ENCODE measurements at places on chromosomes 5 and 9. TPM values are rescaled to one million over a fixed set of nuclear protein-coding genes. Genes with fewer than 3 reads are reported as not detected.

- DNase-seq: peak; percentile 30
Measured at GRCh38 chr5:31362529-31362900, 169.0 kb downstream of the CDH6 start.

Gene DOK3
- total RNA-seq: 3.4 TPM

GRCh38 chr9:80951675-80952074, 737.7 kb downstream of the TLE1 start:
- DNase-seq: no peak

DNA sequence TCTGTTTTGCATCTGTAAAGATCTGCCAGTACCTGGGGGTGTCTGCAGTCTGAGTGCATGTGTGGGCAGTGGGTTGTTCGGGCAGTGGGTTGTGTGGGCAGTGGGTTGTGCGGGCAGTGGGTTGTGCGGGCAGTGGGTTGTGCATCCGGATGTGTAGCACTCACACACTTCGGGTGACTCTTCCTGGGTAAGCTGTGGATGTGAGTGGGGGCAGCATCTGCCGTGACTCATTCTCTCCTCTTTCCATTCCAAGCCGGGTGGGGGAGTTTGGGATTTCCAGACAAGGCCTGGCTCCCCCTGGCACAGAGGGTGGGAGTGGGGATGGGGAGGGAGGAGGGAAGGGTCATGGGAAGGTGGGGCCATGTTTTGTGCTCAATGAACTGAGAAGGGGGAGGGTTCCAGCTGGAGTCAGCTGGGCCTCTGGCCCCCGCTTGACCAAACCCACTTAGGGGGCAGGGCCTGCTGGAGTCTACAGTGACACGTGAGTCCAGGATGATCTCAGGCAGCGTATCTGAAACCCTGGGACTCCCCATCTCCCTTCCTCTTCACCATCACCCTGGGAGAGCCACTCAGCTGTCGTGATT, 8.3 kb downstream of the CRB2 start:
- no peak for DNase-seq

GRCh38 chr9:97478301-97478981, 23.0 kb upstream of the TMOD1 start:
- DNase-seq: no peak

DNA sequence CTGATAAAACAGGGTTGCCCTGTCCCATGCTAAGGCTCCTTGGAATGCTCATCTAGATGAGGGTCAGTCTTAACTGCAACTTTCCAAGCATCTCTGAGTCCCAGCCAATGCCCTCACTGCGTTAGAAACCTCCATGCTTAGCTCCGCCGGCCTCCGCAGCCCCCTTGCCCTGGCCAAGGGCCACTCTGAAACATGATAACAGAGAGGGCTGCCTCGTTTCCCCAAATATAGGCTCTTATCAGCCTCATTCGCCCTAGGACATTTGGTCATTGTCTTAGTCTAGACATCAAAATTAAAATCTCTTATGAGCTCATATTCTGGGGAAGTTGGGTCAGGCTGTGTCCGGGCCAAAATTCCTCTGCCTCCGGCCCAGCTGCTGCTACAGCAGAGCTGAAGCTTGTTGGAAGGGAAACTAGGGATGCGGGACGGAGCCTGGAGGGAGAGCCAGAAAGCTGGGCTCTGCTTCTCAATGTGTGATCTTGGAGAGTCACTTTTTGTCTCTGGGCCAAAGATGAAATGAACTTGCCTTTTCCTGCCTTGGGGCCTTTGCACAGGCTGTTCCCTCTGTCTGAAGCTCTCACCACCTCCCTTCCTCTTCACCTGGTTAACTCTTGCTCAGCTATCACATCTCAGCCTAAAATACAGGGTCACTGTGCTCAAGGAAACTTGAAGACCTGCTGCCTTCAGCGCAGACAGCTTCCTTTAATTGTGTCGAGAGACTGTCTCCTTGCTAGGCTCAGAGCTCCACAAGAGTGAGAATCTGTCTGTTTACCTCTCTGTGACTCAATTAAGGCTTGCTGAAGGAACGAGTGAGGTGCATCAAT, 191.3 kb downstream of the RGS3 start:
- DNase-seq: no peak

Gene CANX
- total RNA-seq: 684 TPM

GRCh38 chr9:19408316-19408692, 505 bp upstream of the ACER2 start:
- no peak for DNase-seq

DNA sequence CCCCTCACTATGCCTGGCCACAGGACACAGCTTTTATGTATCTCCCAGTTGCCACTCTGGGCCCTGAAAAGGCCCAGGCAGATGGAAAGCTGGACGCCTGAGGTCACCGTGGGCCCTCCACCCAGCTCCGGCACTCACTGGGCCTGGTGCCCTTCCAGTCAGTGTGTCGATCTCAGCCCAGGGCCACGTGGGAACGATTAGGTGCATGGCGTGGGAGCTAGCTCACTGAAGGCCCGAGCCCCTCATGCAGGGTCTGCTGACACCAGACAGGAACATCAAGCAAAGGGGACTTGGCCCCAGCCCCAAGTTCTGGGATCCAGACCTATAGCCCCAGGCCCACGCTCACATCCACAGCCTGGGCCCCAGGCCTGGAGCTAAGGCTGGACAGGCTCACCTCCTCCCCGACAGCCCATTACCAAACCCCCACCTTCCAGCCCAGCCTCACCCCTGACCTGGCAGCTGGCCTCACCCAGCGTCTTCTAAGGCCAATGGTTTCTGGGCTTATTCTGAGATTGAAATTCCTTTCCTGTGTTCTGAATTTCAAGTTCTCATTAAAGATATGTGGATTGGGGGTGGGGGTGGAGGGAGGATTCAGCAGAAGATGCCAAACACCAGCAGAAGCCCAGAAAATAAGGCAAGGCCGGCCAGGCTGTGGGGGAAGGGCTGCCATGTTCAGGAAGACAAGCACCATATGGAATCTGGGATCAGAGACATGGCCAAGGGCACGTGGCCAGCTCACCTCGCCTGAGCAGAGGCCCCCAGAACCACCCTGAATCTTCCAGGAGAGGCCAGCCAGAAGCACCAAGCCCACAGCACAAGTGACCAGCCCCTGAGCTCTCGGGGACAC, 74.5 kb downstream of the ADAMTS2 start:
- no peak for DNase-seq

GRCh38 chr5:113202746-113203716, 226.4 kb downstream of the DCP2 start:
- DNase-seq: no peak

Gene C1QTNF2
- 2.8 TPM for total RNA-seq

GRCh38 chr5:133900534-133901270, 67.7 kb downstream of the C5orf15 start:
- DNase-seq: no peak

Gene FGF10
- not detected for total RNA-seq

GRCh38 chr9:99870126-99870525, 36.3 kb upstream of the STX17 start:
- DNase-seq: peak; percentile 33

DNA sequence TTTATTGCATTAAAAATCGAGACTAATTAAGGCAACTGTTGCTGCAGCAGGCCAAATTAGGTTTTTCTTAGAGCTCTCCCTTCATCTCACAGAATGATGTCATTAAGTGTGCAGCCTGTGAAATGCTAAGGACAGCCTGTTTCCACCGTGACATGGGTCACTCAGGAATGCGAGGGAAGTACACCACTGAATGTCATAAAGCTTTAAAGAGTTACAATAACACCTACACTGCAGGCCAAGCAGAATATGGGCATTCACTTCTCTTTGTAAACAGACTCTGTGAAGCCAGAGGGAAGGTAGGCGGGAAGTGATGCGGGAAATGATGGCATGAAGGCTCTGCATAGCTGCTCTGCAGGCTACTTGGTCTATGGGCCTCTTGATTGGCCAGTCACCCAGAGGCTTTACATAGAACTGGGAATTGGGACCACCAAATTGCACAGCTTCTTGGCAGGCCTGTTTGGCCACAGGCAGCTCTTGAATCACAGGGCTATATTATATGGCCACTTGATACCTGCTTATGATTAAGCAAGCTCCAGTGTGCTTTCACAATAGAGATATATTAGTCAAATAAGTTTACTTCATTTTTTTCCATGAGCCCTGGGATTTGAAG, 28.4 kb upstream of the AOPEP start:
- DNase-seq: peak; percentile 22

DNA sequence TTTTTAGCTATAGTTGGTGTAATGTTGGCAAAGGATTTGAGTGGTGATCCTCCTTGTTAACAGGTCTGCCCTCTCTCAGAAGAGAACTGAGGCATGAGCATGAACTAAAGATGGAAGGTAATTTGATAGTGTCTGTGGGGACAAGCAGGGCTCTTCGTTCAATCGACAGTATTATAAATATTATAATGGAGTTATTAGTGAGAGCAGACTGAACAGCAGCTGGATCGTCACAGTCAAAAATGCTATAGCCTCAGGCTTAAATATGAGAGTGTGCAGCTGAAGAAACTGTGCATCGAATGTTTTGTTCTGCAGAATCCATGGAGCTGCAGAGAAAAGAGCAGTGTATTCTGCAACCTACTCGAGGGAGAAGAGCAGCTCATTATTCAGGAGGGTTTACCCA, 757.3 kb downstream of the DNAH5 start:
- no peak for DNase-seq

DNA sequence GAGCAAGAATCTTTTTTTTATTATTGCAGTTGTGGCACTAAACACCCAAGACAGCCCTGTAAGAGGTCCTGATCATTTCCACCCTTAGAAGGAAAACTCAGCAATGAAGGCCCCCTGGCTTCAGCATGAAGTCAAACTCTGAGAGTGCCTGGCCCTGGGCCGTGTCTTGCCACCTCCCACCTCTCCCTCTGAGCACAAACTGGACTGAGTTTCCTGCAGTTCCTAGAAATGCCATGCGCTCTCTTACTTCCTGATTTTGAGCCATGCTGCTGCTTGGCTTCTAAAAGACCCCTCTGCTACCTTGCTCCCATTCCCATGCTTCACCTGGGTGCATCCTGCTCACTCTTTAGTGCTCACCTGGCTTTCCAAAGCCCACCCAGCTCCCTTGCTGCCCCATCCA, 140.4 kb upstream of the KLF9 start:
- no peak for DNase-seq

GRCh38 chr5:180908998-180909731, 10.2 kb downstream of the BTNL8 start:
- DNase-seq: no peak

DNA sequence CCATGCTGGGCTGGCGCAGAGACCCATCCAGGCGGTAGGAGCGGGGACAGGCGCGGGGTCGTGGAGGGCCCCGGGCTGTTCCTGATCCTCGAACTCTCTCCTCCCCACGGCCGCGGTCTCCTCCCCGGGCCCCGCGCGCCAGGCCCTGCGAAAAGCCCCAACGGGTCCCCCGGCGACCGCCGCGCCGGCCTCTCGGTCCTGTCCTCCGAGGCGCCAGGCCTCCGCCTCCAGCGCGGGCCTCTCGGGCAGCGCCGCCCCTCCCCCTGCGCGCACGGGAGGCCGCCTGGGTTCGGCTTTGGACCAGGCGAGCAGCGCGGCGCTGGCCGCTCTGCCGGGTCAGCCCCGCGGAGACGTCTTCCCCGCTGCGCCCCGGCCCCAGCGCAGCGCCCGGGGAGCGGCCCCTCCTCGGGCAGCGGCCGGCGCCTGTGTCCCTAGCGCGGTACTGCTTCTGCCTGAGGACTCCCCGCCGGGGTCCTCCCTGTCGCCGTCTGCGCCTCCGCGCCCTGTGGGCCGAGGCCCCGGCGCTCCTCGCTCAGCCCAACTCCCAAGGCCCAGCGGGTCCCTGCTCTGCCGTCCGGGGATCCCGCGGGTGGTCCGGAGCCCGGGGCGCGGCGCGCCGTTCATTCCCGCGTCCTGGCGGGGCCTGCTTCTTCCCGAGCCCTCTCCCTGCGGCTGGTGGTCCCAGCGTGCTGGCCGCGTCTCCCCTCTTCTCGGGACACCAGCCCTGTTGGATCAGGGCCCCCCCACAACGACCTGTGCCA, 13.4 kb downstream of the COL23A1 start:
- DNase-seq: no peak

Gene CARD19
- 40.5 TPM for total RNA-seq

Gene KIF12
- not detected for total RNA-seq

Gene DBH
- not detected for total RNA-seq

- peak; percentile 21 for DNase-seq
Measured at GRCh38 chr9:95171001-95171400, 146.5 kb downstream of the FANCC start.

GRCh38 chr5:112895682-112896081, 26.3 kb downstream of the REEP5 start:
- DNase-seq: no peak

DNA sequence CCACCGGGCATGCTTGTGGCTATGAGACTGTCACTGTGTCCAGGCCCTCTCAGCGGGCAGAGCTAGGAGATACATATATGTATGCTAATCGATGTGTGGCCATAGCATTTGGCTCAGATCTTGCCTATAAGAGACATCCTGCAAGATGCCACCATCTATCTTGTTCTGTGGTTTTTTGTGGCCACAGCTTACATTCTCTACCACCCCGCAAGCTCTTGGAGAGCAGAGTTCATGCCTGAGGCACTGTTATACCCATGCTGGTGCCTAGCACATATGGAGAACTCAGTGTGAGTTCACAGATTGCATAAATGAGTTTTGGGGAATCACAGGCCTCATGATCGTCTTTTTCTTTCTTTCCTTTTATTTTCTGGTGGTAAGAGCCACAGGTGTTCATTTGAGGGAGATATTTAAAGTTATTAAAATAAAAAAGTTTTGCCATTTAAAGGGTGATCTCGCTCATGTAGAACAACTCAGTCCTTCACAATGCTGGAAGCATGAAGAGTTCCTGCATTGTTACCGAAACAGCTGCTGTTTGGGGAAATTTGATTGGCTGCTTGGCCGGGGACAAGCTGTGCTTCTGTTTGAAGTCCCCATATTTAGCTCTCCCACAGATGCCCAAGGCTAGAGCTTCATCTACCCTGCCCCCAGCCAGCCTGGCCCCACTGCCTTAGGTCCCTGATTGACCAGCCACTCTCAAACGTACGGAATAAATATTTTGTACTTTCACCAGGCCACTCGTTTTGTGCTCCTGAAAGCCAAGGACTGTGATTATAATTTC, 169.2 kb upstream of the MAP1B start:
- DNase-seq: no peak

Gene PALM2AKAP2
- 22.6 TPM for total RNA-seq

Gene DPH7
- total RNA-seq: 20.4 TPM

Gene TMEM174
- total RNA-seq: not detected

Measured in HFFc6 (cell line).